ENCODE measurements at places on chromosomes 13 and 19.

- no peak for DNase-seq
Observed at GRCh38 chr13:66996503-66996902, 233.6 kb downstream of the PCDH9 start.

DNA sequence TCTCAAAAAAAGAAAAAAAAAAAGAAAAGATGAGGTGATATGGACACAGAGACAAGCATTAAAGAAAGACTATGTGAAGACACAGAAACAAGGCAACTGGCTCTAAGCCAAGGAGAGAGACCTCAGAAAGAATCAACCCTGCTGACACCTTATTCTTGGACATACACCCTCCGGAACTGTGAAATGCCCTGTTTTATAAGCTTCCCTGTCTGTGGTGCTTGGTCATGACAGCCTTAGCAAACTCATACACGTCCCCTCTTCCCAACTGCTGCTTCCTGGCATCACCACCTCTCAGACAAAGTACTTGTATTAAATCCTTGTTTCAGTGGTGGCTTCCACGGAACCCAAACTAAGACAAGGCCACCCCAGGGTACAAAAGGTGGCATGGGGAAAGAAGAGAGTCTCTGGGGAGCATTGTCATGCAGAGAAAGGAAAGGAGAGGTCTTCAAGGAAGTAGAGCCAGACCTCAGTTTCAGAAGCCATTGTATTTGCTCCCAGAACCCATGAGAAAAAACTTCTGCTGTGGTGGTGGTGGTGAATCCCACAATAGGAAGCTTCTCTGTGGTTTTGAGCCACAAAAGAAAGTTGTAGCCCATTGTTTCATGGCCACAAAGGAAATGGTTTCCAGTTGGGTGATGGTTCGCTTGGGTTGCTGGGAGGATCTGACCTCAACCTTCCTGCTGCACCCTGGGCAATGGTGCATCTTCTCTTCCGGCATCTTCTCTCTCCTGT is 16.3 kb upstream of the TSPAN16 start:
- no peak for DNase-seq

GRCh38 chr13:44431150-44431549 is 57.5 kb downstream of the SERP2 start:
- peak; percentile 54 for DNase-seq

DNA sequence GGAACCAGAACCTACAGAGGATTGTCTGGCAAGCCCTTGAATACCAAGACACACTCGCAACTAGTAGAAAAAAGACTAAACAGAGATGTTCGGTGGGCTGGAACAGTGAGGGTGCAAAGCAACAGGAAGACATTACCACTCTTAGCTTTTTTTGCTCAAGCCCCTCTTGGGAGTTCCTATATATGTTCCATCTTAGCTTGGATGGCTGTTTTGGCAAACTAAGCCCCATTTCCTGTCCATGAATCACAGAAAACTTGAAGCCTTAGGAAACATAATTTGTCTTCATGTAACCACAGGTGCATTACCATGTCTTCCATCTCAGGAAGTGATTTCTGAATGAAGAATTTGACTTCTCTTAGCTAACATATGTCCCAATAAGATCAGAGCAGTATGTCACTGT is 446.3 kb downstream of the OLFM4 start:
- no peak for DNase-seq

DNA sequence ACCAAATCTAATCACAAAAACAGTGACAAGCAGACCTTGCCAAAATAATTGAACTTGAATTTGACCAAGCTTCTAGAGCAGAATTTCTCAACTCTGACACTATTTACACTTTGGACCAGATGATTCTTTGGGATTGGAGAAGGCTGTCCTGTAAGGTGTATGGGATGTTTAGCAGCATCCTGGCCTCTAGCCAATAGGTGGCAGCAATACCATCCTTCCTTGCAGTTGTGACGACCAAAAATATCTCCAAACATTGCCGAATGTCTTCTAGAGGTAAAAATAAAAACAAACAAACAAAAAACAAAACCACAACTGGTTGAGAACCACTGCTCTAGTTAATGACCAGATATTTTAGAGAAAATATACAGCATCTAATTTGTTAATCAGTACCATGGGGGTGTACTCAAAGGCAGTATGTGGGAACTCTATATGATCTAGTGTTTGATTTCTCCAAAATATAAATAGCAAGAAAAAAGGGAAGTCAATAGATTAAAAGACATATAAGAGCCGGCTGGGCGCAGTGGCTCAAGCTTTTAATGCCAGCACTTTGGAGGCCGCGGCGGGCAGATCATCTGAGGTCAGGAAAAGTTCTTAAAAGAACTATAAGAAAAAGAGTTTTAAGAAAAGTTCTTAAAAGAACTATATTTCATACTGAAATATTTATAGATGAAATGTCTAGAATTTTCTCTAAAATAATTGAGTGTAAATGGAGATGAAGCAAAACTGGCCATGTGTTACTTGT is 60.9 kb upstream of the ZNF527 start:
- DNase-seq: peak; percentile 36

- no peak for DNase-seq
Observed at GRCh38 chr19:32828139-32828538, 41.4 kb downstream of the SLC7A9 start.

DNA sequence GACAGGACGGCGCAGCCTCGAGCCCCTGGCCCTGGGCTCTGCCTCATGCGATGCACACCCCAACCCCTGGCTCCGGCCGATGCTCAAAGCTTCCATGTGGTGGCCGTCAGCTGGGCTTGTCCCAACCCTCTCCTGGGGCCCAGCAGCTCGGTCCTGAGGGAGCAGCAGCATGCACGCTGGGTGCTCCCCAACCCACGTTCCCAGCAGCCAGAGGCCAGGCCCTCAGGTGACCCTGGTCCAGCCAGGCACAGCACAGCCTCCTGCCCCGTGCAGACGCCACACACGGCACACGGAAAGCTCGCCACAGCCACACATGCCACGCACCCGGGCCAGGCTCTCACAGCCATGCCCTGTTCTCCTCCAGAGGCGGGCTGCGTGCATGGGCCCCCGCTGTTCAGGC is 60.7 kb downstream of the IER2 start:
- no peak for DNase-seq

DNA sequence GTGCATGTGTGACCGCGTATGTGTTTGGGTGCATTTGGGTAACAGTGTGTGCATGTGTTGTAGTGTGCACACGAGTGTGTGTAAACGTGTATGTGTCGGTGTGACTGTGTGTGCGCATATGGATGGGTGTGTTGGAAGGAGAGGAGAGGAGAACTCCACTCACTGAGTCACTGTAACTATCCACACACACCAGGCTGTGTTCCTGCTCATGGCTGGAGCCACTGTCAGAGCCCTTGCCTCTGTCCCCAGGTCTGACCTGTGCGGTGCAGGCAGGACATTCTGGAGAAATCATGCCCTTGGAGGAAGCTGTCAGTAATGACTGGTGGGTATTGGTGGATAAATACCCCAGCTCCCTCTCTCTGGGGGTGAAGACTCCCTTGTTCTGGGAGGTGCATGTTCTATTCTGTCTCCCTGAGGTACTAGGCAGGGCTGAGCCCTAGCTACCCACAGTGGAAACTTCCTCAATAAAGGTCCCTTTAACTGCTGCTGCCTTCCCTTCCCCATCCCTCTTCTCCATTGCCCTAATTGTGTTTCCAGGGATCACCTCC is 48.4 kb downstream of the CYP4F22 start:
- DNase-seq: no peak

DNA sequence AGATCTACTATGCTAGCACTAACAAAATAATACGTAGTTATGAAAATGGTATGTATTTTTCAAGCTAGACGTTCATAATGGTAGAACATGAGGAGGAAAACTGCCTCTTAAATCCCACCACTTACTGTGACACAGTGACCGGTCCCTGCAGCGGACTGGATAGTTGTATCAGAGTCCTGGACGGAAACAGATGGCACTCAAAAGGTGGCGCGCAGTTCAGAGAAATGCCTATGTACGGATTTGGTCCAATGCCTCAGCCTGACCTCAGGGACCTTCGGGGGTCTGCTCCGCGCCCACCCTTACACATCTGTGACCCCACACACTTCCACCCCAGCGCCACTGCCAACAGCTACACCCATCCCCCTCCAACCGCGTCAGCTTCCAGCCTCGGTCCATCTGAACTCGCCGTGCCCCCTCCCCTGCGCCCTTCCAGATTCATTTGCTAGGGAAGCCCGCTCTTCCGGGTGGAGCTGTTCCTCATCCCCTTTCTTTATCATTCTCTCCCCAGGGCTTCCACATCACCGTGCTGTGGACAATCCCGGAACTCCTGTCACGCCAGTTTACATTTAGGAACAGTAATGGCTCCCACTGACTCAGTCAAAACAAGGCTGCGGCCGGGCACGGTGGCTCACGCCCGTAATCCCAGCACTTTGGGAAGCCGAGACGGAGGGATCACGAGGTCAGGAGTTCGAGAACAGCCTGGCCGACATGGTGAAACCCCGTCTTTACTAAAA is 792 bp upstream of the LENG8 start:
- DNase-seq: peak; percentile 58

DNA sequence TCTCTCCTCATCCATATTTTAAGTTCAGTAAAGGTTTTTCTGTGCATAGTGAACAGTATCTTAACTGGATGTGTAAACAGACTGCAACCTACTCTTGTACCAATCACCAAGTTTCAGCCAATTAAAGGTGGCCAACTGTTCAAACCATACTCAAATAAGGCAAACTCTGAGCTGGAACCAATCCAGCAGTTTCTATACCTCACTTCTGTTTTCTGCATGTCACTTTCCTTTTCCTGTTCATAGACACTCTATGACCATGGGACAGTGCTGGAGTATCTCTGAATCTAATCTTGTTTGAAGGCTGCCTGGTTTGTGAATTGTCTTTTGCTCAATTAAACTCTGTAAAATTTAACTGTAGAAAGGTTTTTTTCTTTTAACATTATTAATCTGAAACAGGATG is 470.3 kb upstream of the SLITRK6 start:
- no peak for DNase-seq

- DNase-seq: no peak
Observed at GRCh38 chr13:49464085-49464484, 20.0 kb downstream of the SETDB2 start.

DNA sequence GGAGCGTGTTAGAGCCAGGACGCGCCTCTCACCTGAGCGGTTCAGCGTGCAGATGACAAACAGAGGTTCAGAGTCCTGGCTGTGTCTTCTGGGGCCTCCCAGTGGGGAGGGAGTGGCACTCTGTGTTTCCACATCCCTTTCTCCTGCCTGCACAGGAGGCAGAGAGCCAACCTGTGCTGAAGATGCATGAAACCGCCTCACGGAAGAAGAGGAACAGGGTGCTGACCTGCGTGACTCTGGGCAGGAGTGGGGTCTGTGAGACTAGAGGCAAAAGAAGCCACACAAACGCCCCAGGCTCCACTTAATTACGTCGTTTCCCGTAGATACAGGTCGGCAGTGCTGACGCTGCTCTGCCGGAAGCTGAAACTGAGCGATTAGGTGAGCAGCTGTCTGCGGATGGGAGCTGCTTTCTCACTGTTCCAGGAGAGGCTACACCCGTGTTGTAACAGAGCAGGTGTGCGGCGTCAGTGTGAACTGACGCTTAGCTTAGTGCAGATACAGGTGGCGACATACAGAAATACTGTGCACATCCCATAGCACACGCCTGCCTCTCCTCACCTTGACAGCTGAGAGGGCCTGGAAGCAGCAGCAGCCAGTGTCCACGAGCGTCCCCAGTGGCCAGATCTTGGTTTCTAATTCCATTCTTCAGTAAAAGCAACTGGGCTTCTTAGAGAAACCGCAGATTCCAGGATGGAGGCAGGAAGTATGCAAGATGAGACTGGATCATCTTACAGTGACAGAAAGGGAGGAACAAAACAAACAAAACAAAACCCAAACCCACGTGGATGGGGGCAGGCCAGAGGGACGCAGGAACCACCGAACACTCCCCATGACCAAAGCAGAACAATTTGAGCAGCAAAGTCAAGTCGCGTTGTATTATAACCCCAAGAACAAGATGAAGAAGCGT is 37.7 kb upstream of the MCF2L start:
- peak; percentile 94 for DNase-seq

- no peak for DNase-seq
Observed at GRCh38 chr13:98026457-98026857, 73.0 kb downstream of the IPO5 start.

GRCh38 chr13:94556041-94556440 is 39.9 kb downstream of the TGDS start:
- no peak for DNase-seq

DNA sequence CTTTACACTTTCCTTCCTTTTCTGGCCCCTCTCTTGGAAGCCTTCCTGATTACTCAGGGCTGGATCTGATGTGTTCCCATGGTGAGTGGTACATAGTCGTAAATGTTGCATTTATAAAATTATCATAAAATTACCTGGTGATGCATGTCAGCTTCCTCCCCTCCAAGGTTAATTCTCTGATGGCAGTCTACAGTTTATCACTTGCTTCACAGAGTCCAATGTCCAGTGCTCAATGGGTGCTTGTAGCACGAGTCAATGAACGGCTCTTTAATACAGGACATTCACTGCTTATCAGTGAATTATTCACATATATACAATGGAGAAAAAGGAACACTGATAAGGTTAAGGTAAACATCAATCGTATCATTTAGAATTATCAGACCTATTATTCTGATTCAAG is 27.0 kb upstream of the OXGR1 start:
- DNase-seq: peak; percentile 52

GRCh38 chr13:64930636-64931035 is 2299.5 kb downstream of the PCDH9 start:
- no peak for DNase-seq

GRCh38 chr19:52099497-52100138 is 4.1 kb upstream of the ZNF841 start:
- no peak for DNase-seq

DNA sequence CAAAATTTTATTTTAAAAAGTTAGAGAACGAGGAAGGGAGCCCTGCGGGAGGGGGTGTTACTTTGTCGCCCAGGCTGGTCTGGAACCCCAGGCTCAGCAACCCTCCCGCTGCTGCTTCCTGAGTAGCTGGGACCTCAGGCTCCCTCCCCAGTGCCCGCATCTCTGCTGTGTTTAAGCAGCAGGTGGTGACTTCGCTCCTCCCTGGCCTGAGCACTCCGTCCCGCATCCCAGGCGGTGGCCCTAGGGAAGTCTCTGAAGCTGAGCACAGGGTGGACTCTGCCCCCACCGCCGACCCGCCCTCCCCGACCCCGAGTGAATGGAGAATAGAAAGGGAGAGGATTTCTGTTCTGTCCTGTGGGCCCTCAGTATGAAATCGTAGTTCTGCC is 30.5 kb downstream of the ZNF701 start:
- no peak for DNase-seq
